Stimulated activated CD8-positive, alpha-beta memory T cell treated with anti-CD3 and anti-CD28 coated beads, Interleukin-4, amount 100 ng/mL, for 48 hours (primary cell): ENCODE measurements at places on chromosomes 2 and 18.

DNA sequence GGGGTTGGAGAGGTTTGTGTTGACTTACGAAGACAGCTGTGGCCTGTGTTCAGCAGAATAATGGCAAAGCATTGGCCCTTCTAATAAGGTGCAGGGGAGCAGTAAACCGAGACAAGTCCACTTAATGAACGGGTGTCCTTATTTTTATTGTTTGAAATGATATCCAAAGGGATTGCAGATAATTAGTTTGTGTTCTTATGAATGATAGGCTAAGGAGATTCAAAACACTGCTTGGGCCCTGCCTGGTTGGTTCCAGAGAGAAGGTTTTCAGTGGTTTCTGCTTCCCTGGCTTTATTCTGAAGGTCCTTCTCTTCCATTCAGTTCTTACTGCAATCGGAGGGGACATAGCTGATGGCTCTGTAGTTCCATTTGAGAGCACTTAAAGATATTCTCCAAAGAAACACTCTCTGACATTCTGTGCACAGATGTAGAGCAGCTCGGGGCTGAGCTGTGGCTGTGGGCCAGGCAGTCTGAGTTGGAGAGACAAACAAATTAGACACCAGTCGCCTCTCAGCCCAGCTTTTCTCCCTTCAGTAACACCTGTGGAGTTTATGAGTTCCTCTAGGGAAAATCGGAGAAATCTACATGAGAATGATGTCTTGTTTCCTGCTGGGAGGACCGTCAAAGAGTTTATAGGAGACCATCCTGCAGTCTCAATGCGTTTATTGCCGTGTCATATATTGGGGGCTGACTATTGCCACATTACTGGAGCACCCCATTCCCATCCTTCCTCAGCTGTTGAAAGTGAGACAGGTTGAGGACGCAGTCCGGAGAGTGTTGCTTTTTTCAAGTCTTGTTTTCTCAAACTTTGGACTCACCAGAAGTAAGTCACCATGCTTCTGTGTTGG is 6.5 kb downstream of the GREB1 start:
- DNase-seq = no peak

DNA sequence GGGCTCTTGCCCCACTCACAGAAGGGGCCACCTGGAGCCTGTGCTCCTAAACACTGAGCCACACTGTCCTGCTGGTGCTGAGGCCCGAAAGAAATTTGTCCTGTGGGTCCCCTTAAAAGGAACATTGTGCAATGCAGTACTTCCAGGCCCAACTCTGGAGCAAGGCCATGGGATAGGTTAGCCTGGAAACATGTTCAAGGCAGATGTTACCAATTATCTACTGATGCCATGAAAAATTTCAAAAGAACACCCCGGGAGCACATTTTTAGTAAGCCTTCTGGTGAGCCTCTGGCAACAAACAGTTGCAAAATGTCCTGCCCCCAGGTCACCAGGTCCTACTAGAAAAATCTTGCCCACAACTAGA is 12.3 kb upstream of the PTMA start:
- DNase-seq = no peak

GRCh38 chr2:29060441-29060840 is 13.9 kb downstream of the PCARE start:
- DNase-seq = no peak

- DNase-seq = no peak
Observed at GRCh38 chr2:40666398-40666797, 214.5 kb upstream of the SLC8A1 start.
